ENCODE measurements at places on chromosomes 11 and 22.

GRCh38 chr22:48084041-48084728, 1321.7 kb downstream of the TBC1D22A start:
- DNase-seq = peak; percentile 12

DNA sequence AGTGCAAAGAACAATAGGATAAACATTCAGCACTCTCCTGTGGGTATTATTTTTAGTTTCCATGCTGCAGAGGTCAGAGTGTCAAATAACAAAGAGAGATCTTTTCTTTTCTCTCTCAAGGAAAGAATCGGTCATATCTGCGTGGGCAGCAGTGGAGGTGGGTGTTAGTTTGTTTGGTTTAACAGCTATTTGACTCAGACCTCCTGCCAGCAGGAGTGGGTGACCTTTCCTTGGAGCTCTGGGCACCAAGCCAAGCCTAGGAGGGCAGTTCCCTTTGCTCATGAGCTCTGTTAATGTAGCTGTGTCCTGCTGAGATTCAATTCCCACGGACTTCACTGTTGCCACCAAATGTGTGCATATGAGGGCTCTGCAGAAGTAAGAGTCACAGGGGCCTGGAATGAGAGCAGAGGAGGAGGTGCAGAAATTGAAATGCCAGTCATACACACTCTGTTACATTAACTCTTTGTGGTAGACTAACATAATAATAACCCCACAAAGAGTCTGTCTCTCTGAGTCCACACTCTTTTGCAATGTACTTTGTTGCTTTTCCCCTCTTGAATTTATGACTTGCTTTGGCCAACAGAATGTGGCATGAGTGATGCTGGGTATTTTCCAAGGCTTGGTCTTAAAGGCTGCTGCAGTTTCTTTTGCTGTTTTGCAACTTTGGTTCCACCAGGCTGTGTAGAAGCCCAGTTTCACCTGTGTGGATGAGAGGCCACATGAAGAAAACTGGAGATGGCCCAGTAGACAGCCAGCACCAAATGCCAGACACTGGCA, 76.0 kb upstream of the GRK3 start:
- peak; percentile 96 for DNase-seq

- DNase-seq = no peak
Observed at GRCh38 chr11:121348220-121348875, 55.8 kb downstream of the SC5D start.

DNA sequence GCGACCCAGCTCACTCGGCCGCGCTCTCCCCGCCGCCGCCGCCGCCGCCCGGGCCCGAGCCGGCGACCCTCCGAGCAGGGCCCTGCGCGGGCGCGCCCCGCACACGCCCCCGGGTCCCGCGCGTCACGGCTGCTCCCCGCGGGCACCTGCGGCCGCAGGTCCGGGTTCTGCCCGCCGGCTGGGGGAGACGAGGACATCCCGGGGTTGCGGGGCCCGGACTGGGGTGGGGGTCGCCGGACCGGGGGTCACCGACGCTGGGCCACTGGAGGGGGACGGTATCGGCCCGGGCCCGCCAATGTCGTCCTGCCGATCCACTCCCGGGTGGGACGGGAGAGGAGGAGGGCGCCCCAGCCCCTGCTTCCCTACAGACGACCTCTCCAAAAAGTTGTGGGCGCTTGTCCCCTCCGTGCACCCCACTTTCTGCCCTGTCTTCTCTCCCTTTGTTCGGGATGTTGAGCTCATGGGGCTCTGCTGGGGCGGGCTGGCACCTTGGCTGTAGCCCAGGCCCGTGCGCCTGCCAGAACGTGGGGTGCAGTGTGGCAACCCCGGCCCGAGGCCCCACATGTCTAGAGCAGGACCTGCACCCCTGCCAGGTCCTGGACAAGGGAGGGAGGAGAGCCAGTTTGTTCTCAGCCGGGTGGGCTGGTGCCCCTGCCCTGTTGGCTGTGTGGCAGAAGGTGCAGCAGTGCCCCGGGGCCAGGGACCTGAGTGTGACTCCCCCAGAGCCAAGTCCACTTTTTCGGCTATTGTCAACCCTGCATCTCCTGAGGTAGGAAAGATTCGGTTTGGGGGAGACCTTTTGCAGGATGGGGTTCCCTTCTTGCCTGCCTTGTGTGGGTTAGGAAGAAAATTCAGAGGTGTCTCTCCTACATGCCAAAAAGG, 40.2 kb upstream of the CELSR1 start:
- DNase-seq = peak; percentile 27

DNA sequence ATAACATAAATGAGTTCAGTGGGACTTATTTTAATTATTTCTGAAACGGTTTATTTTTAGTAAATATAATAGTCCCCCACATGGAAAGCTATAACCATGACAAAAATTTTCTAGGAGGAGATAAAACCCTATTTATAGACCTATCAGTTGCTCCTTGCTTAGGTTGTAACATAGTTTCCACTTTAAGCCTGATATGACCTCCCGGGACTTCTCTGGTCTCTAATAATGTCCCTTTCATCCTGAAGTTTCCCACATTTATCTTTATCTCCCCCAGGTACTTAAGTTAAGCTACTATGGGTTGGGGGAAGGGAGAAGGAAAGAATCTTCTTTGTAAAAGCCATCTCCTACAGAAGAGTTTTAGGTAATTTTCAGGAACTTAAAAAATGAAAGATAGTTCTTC, 117.7 kb downstream of the RBFOX2 start:
- no peak for DNase-seq

DNA sequence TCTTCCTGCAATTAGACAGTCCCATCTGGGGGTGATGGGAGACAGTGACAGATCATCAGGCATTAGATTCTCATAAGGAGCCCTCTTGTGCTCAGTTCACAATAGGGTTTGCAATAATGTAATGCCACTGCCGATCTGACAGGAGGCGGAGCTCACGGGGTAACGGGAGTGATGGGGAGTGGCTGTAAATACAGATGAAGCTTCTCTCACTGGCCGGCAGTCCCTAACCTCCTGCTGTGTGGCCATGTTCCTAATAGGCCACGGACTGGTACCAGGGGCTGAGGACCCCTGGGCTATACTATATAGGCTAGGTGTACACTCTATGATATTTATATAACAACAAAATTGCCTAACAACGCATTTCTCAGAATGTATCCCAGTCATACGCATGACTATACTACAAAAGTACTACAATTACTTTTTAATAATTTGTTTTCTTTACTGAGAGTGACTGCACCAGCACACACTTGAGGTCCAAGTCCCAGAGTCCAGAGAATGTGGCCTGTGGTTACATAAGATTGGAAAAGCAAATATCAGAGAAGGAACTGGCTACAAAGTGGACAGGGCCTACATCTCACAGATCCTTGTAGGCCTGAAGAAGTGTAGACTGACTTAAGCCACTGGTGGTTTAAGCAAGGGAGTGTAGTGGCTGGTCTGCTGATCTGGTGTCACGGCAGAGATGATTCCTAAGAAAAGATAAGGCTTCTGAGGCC, 200.0 kb downstream of the LARGE1 start:
- DNase-seq = no peak

DNA sequence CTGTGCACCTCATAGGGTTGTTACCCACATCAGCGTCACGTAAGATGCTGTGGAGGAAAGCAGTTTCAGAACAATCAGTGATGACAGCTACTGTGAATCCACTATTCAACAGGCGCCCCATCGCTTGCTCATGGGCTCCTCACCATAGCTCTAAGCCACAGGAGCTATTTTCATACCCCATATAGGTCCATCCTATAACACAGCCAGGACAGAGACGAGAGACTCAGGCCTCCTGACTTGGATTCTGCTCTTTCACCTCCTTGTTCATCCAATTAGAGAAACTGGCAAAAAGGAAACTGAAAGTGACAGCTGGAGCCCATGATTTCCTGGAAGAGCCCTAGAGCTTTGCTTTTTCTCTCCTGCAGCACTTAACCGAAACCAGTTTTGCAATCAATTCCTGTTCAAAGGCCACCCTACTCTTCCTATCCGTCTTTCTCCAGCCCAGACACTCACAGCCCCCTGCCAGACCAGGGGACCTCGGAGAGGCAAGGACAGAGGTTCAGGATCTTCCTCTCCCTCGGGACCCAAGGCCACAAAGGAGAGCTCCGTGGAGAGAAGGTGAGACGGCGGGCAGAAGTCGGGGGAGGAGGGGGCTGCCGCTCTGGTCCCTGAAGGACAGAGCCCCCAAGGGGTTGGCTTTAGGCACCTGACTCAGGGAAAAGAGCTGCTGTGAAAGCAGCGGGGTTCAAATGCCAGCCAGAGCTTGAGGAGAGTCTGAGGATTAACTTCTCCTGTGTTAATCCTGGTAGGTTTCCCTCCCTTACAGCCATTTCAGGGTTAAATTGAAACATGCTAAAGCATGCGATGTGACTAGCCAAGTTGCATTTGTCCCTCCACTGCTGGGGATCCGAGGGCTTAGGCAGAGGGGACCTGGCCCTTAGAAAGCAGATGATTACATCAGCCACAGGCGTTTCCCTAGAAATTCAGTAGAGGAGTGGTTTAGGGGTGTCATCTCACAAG, at the start of gene APOL6:
TSS of gene APOL6 (plus strand) at position 381 of the 960 bp plus-strand sequence. CDS start 7,980 bp downstream, outside the sequence.
- DNase-seq = peak; percentile 76

DNA sequence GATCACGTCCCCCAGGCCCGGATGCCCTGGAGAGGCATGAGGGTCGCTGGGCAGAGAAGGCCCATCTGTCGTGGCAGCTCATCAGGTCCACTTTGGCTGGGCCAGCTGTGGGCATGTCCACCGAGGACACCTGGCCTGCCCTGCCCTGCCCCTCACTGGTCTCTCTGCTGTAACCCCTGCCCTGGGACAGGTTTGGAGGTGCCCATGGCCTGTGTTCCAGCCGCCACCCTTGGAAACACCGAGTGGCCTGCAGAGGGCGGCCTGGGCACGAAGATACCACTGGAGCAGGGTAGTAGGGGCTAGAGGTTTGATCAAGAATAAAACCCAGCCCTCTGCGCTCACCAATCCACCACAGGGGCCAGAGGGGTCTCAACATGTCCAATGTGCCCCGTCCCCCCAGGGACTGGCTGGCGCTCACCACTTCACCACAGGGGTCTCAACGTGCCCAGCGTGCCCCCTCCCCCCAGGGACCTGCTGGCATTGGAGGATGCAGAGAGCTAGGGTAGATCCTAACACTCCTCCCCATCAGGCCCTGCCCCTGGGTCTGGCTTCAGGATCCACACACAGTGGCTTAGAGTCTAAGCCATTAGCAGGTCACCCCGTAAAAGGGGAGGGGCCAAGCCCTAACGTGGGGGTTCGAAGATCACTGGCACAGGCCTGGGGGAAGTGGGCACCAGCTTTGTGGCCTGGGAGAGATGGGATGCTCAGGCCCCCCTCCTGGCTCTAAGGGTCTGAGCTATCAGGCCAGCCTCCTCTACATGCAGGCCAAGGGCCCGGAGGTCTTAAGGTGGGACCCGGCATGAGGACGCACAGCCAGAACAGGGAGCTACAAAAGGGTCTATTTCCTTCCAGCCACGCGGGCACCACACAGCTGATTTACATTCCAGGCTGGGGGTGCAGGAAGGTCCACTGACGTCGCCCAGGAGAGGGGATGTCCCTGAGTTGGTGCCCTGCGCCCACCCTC, 1.3 kb upstream of the HDAC10 start:
- DNase-seq = peak; percentile 86

DNA sequence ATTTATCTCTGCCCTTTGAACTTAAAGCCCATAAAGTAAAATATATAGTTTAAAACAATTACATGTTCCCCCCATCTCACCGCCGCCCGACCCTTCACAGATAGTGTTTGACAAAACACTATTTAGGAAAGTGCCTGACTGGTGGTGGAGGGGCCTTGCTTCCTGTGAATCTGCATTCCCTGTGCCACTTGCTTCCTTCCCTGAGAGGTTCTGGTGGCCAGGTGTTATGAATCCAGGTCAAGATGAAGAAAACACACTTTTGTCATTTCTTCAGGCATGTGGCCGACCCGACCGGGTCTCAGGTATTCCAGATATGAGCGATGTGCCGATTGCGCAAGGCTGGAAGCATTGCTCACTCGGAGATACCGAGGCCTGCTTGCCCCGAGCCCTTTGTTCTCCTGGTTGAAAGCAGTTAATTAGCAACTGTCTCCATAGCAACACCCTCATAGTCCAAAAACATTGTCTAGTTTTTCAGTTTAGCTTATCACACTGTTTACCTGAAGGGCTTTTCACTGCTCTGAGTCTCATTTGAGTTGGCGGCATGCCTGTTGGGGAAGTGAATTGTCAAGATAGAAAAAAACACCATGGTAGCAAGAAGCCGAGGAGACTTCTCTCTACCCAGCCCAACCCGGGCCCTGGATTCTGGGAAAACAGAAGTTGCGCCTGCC, 128.3 kb downstream of the TEAD1 start:
- no peak for DNase-seq

All from activated CD8-positive, alpha-beta T cell treated with anti-CD3 and anti-CD28 coated beads for 36 hours (primary cell).